ENCODE measurements at places on chromosomes 6 and 20.

- no peak for DNase-seq
Observed at GRCh38 chr6:11598687-11599086, 61.1 kb downstream of the TMEM170B start.

GRCh38 chr6:167245591-167245990 lies 45.5 kb upstream of the UNC93A start:
- DNase-seq, result no peak

GRCh38 chr6:42935322-42935721 lies 6.0 kb downstream of the CNPY3 start:
- no peak for DNase-seq

- DNase-seq, result no peak
Observed at GRCh38 chr20:1150218-1150617, 31.8 kb downstream of the PSMF1 start.

GRCh38 chr20:59422872-59423544 lies 122.6 kb downstream of the EDN3 start:
- DNase-seq, result no peak

DNA sequence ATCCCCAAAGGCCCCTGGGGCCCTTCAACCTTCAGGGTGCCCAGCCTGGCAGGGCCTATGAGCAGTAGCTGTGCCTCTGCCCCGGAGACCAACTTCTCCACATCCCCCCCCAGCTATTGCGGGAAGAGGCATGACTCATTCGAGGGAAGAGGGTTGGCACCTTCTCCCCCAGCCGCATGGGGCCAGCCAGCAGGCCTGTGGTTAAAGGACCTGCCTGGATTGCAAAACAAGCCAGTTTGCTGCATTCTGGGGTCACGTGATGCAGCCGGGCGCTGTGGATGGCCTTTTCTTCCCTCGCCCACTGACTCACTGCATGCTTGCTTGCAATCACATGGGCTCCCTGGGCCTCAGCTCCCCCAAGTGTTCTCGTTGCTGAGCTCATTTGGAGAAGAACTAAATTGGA lies 182.5 kb downstream of the MAFB start:
- DNase-seq, result no peak

- DNase-seq, result no peak
Observed at GRCh38 chr20:15455279-15455678, 1117.9 kb upstream of the FLRT3 start.

DNA sequence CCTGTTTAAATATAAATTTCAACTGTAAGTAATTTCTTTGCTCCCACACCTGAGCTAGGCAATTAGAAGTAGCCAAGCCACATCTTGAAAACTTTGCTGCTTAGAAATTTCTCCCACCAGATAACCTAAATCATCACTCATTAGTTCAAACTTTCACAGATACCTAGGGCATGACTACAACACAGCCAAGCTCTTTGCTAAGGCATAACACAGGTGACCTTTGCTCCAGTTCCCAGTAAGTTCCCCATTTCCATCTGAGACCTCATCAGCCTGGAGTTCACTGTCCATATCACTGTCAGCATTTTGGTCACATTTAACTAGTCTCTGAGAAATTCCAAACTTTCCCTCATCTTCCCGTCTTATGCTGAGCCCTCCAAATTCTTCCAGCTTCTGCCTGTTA lies 79.8 kb upstream of the OPRM1 start:
- no peak for DNase-seq

- DNase-seq, result no peak
Observed at GRCh38 chr6:44538807-44539201, 151.3 kb downstream of the CDC5L start.

DNA sequence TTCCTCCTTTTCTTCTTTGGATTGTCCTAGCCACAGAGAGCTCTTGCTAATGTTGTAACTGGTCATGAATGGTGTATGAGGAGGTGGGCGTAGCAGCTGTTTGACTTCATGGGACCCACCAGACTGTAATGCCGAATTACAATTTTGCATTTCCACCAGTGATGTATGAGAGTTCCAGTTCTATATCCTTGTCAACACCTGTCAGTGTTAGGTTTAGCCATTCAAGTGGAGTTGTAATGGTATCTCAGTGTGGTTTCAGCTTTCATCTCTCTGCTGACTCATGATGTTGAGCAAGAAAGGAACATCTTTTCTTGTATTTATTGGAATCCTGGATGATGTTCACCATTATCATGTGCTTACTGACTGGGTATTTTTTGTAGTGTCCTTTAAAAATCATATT lies 5.1 kb downstream of the IGF2R start:
- no peak for DNase-seq

- DNase-seq, result no peak
Observed at GRCh38 chr6:21187485-21187884, 406.1 kb upstream of the SOX4 start.

DNA sequence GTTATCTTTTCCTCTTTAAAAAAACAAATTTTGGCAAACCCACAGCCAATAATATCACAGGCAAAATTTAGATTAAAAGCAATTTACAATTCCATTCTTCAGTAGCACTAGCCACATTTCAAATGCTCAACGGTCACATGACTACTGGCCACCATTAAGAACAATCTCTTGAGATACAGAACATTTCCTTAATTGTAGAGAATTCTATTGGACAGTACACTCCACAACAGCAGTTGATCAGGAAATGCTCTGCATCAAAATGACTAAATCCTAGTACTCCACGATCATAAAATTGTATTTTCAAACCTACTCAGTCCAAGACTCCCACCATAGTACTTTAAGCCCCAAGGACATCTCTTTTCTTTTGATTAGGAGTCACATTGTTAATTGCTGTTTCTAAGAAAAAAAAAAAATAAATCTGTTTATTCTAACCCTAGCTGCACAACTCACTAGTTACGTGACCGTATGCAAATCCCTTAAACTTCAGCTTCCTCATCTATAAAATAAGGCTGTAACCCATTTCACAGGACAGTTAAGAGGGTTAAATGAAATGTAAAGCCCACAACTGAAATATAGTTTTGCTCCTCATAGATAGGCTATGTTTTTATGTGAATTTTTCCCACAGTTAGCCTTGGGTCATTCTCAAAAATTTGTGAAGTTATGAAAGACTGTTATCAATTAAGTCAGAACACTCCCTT lies 9.8 kb downstream of the C6orf62 start:
- no peak for DNase-seq

GRCh38 chr6:129890701-129891100 lies 29.6 kb upstream of the TMEM244 start:
- no peak for DNase-seq

DNA sequence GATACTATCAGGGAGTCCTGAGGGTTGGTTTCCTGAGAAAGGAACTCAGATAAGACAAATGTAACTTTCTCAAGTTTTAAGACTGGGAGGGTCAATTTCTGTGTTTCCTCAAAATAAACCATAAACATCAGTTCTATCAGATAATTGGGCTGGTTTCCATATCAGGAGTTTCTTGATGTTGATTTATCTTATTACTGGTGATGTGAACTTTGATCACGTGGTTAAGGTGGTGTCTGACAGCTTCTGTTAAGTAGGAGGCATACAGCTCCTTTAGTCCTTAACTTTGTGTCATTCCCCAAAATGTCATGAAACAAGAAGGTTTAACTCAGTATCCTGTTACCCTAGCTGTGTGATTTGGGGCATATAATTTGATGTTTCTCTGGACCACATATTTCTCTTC lies 145.2 kb downstream of the ZNF217 start:
- no peak for DNase-seq

DNA sequence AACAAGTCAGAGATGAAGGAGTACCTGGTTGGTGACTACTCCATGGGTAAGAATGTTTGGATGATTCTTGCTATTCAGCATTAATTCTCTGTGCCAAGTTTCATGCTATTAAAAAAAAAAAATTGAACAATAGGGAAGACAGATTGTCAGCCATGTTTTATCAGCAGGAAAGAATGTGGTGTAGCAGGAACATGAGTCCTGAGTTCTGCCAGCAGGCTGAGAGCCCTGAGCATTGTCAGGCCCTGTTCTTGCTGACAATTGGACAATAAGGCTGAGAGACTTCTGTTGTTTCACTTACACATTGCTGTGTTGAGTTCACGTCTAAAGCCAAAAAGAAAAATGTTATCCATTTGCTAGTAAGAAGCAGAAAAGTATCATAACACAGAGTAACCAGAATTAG lies 70.4 kb upstream of the SMIM28 start:
- DNase-seq, result no peak

DNA sequence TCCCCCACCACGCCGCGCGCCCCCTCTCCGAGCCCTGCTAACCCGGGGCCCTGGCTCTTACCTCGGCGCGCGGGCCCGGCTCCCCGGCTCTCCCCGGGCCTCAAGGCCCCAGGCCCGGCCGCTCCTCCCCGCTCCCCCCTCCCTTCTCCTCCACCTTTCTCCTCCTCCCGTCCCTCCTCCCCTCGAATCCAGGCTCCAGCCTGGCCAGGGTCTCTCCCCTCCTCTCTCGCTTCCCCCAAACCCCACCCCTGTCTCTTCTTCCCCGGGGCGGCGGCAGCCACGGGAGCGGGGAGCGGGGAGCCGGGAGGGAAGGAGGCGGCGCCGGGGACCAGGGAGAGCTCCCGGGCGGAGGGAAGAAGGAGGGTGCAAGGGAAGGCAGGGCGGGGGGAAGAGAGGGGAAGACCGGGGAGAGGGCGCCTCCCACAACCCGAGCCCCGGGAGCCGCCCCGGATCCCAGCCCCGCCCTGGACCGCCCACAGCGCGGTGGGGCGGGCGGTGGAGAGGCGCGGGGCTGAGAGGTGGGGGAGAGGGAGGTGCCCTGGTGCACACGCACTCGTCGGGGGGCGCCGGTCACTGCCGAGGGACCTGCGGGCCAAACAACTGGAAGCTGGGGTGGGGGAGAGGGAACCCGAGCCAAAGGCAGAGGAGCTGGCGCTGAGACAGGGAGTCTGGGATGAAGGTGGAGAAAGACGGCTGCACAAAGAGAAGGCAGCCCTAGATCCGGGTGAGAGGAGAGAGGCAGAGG lies at the start of gene GABBR1:
GABBR1 (minus strand) TSS at position 395 of the 745 bp plus-strand sequence. CDS start 798 bp downstream, outside the sequence.
- peak; percentile 56 for DNase-seq

DNA sequence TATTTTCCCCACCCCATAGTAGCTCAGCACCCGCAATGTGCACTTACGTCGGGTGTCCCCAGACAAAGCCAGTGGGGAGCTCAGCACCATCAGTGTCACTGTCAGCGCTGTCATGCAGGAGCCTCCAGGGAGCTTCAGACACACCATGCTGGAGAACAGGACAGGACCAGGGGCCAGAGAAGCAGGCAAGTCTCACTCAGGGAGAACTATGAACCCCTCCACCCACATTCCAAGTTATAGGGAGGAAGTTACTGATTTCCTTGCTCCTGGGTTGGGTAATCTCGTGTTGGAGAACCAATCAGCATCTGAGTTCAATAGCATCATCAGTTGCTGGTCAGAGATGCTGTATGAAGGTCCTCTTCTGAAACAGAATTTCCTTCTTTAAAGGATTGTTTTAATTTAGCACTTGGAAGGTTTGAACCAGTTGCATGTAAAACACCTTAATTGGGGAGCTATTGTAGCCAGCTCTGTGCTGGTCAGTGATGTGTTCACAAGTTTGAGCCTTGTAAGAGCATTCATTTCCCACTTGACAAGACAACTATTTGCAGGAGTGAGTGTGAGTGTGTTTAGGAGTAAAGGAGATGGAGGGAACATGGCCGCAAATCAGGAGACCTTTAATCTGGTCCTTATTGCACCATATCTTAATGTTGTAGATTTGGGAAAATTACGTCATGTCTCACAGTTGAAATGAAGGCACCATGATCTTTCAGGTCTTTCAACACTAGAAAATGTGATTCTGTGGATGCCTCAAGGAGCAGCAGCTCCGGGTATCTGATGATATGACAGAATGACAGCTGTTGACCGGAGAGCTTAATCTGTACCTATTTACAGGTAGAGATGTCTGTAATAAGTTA lies at the start of gene HLA-DRB1:
HLA-DRB1 (minus strand) TSS at position 253 of the 854 bp plus-strand sequence; CDS start at position 147, 106 bp downstream.
- no peak for DNase-seq

GRCh38 chr6:166540631-166541331 lies 45.7 kb downstream of the RAMACL start:
- peak; percentile 49 for DNase-seq

DNA sequence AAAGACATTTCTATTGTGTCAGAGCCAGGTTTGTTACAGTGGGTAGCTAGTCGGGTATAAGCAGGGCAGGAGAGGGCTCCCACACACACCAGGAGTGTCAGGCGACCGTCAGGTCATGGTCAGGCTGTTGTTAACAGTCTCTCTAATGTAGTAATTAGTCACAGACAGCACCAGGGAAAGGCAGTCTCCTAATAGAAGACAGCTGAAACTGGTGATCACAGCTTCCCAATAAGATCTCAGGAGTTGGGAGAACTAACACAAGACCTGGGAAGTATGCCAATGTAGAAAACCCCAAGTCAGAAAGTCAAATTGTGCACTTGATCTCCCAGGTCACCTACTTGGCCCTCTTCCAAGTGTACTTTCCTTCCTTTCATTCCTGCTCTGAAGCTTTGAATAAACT lies 53.0 kb upstream of the GPR6 start:
- DNase-seq, result no peak

GRCh38 chr6:138115877-138116660 lies 8.8 kb upstream of the PERP start:
- no peak for DNase-seq

DNA sequence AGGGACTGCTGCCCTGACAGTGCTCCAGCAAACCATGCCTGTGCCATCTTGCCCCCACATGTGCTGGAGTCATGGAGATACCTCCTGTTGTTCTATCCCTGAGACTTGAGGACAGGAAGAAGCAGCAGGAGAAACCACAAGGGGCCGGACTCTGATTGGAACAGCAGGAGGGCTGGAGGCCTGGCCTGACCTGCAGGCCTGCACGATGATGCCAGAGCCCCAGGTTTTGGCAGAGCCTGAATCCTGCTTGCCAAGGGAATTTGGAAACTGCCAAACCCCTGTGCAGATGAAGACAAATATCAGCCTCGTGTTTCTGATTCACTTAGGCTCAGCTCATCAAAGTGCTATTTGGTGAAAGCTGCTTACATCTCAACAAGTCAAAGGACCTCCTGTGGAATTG lies 177.6 kb downstream of the MAFB start:
- DNase-seq, result no peak

DNA sequence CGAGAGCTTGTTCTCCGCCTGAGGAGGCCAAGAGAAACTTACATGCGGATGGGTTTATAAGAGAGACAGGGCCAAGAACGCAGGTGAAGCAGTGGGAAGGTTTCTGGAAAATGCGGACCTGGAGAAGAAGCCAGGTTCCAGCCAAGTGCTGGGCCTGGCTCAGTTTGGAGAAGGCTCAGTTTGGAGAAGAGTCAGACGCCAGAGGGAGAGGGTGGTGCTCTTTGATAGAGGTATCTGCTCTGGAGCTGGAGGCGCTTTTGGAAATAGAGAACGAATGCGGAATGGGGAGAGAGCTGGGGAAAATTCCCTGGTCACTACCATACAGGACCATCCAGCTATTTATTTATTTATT lies 753 bp downstream of the RSPH9 start:
- DNase-seq, result no peak

DNA sequence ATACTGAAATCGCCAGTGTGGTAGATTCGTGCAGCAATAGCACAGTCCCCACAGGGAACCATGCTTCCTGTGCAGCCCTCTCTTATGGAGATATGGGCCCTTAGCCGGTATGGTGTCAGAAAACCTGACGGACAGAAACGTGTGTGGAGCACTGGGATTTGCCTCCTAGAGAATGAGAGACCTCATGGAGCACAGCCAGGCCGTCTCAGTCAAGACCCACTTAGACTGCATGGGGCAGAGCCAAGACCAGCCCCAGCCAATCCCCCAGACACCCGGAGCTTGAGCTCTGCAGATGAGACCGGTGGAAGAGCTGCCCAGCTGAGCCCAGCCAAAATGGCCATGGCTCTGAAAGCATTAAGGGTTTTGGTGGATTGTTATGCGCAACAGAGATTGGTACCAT lies 163.7 kb downstream of the DLL1 start:
- no peak for DNase-seq

- no peak for DNase-seq
Observed at GRCh38 chr6:41288030-41288753, 1.7 kb upstream of the TREM1 start.

Data from stimulated activated CD4-positive, alpha-beta T cell treated with anti-CD3 and anti-CD28 coated beads, TNF-alpha, amount 100 ng/mL, for 4 hours (primary cell).